ENCODE measurements at places on chromosomes 2 and 18. TPM values are rescaled to one million over a fixed set of nuclear protein-coding genes. Genes with fewer than 3 reads are reported as not detected.

TBC1D8 gene
- total RNA-seq = 11.3 TPM

AP1S3 gene
- total RNA-seq = 5.4 TPM

DQX1 gene
- not detected for total RNA-seq

SH3RF3 gene
- 2.2 TPM for total RNA-seq

SDC1 gene
- not detected for total RNA-seq

PLGLB1 gene
- 2.7 TPM for total RNA-seq

C2orf78 gene
- not detected for total RNA-seq

NOL4 gene
- not detected for total RNA-seq

DHRS9 gene
- total RNA-seq = 0.42 TPM

STK11IP gene
- 10.3 TPM for total RNA-seq

C2orf66 gene
- not detected for total RNA-seq

DSC2 gene
- 8.1 TPM for total RNA-seq

SULT1C4 gene
- total RNA-seq = 0.21 TPM

CD8B gene
- 41.9 TPM for total RNA-seq

ARMC9 gene
- total RNA-seq = 0.73 TPM

CFAP221 gene
- 0.31 TPM for total RNA-seq

NPHP1 gene
- 0.52 TPM for total RNA-seq

SERPINB3 gene
- total RNA-seq = not detected

STARD6 gene
- not detected for total RNA-seq
